Motor neuron (in vitro differentiated cells): ENCODE measurements at places on chromosomes 4 and X.

DNA sequence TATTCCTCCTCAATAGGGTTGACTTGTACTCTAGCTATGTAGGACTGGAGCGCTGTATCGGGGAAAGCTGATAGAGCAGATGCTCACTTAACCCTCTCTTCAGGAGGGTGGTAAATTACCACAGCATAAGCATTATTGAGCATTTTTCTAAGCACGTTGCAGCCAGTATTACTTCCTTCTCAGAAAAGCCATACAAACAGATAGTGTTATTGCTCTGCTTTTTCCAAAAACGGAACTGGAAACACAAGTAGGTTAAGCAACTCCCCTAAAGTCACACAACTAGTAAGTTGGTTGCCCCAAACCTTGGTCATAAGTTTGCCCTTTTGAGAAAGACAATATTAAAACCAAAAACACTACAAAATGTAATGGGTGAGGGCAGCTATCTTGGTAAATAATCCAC, 73.9 kb downstream of the REELD1 start:
- no peak for ATAC-seq

GRCh38 chr4:147054228-147054872, 108.7 kb upstream of the TTC29 start:
- ATAC-seq, result no peak

GRCh38 chr4:126269106-126269505, 954.4 kb downstream of the FAT4 start:
- ATAC-seq, result no peak

GRCh38 chr4:112327965-112328733, 31.0 kb downstream of the ALPK1 start:
- ATAC-seq, result peak; percentile 74

DNA sequence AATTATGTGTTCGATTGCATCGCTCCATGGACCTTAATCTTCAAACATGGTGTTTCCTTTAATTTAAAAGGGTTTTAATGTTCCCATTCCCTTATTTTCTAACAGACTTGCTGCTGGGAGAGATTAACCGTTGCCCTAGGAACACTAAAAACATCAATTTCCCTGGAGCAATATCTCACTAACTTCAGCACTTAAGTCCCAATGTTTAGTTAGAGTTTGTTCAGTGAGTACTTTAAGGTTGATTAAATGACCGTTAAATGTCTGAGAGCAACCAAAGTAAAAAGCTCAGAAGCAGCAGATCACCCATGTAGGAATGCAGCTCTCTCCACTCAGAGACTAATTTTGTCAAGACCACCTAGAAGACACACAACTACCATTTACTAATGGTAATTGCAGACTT, 111.2 kb upstream of the PDE5A start:
- no peak for ATAC-seq

DNA sequence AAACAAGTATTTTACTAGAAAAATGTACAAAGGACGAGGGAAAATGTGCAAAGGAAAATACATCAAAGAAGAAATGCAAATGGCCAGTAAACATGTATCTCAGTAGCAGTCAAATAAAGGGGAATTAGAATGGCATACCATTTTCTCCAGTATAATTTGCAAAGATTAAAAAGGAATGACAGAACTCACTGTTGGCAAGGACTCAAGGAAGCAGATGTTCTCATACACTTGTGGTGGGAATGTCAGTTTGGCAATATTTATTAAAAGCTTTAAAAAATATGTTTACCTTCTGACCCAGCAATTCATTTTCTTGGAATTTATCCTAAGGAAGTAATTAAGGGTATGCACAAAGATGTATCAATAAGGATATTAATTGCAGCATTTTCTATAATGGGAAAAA, 7.6 kb downstream of the CLCN5 start:
- ATAC-seq, result no peak
